ENCODE measurements at places on chromosomes 5 and 9. TPM values are rescaled to one million over a fixed set of nuclear protein-coding genes. Genes with fewer than 3 reads are reported as not detected.

CDX1 gene
- 0.19 TPM for polyA plus RNA-seq

DMRTA1 gene
- 0.05 TPM for polyA plus RNA-seq

ZNF883 gene
- 3.7 TPM for polyA plus RNA-seq

TMEM171 gene
- polyA plus RNA-seq, result 0.88 TPM

FGFR4 gene
- polyA plus RNA-seq, result 195 TPM

- DNase-seq, result no peak
Measured at GRCh38 chr5:8410618-8411017, 541.7 kb downstream of the MTRR start.

- no peak for DNase-seq
Measured at GRCh38 chr9:112755016-112755427, 4.5 kb downstream of the SNX30 start.
